NCI-H446 (cell line): ENCODE measurements at places on chromosomes 2 and 18.

DNA sequence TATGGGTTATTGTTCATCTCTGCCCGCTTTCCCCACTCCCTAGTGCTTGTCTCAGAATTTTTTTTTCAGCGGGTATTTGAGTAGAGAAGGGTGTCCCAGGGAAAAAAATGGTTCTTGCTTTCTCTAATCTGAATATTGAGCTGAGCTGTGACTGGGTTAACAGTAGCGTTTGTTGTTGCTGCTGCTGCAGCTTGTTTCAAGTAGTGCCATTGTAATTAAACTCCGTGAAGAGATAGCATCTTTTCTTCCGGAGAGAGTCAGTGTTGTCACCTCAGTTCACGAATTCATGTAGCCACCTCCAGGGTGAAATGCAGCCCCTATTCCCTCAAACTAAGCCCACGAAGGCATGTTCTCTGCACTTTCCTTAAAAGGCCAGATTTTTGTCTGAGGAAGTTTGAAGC, 1.5 kb upstream of the AAK1 start:
- DNase-seq, result no peak

- no peak for DNase-seq
Observed at GRCh38 chr2:207970826-207971180, 54.5 kb downstream of the PLEKHM3 start.

GRCh38 chr2:169761970-169762292, 28.3 kb downstream of the KLHL23 start:
- no peak for DNase-seq

DNA sequence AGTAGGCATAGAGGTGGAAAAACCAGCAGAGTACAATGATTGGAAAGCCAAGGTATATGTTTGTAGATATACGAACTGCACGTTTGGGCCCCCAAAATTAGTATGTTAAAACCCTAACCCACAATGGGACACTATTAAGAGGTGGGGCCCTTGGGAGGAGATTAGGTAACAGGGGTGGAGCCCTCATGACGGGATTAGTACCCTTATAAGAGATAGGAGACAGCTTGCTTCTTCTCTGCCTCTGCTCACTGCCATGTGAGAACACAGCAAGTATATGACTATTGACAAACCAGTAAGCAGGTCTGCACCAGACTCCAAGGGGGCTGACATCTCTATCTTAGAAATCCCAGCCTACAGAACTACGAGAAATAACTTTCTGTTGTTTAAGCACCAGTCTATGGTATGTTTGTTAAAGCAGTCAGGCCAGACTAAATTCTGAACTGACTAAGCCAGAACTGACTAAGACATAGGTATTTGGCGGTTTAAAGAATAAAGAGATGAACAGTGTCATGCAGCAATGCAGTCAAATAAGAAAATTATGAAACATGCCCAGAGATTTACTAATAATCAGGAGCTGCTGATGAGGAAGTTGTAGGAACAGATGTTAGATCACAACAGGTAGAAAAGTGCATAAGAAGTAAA, 182.9 kb downstream of the DYM start:
- no peak for DNase-seq

- no peak for DNase-seq
Observed at GRCh38 chr2:24272907-24273306, 87.4 kb downstream of the ITSN2 start.

- no peak for DNase-seq
Observed at GRCh38 chr2:230602562-230603230, 109.9 kb upstream of the CAB39 start.

DNA sequence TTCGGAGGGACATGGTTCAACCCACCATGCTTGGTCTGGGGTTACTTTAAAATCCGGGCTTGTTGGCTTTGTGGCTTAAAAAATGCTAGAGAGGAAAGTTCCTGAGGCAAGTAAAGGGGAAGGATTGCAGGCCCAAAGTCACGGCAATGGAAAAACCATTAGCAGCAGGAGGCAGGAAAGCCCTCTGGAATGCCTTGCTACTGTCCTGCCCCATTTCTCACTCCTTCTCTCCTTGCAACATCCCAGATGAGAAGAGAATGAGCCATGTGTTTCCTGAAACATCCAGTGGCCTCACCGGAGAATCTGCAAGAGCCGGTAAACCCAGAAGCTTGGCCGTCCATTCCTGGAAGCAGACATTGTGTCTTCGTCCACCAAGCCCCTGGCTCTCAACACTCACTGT, 97.4 kb upstream of the LCLAT1 start:
- DNase-seq, result no peak

- DNase-seq, result no peak
Observed at GRCh38 chr2:233289648-233290047, 18.0 kb upstream of the SAG start.

DNA sequence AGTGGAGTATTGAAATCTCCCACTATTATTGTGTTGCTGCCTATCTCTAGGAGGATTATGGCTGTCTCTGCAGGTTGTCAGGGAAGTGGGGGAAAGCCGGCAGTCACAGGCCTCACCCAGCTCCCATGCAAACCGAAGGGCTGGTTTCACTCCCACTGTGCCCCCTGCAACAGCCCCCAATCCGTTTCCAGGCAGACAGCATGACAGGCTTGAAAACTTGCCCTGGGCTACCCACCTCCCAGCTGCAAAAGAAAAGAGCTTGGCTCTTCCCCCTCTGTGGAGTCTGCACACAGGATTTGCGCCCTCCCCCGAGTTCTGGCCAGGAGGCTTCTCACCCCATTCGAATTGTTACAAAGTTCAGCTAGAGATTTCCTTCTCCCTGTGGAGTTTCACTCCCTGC, 87.4 kb upstream of the MSTN start:
- no peak for DNase-seq

DNA sequence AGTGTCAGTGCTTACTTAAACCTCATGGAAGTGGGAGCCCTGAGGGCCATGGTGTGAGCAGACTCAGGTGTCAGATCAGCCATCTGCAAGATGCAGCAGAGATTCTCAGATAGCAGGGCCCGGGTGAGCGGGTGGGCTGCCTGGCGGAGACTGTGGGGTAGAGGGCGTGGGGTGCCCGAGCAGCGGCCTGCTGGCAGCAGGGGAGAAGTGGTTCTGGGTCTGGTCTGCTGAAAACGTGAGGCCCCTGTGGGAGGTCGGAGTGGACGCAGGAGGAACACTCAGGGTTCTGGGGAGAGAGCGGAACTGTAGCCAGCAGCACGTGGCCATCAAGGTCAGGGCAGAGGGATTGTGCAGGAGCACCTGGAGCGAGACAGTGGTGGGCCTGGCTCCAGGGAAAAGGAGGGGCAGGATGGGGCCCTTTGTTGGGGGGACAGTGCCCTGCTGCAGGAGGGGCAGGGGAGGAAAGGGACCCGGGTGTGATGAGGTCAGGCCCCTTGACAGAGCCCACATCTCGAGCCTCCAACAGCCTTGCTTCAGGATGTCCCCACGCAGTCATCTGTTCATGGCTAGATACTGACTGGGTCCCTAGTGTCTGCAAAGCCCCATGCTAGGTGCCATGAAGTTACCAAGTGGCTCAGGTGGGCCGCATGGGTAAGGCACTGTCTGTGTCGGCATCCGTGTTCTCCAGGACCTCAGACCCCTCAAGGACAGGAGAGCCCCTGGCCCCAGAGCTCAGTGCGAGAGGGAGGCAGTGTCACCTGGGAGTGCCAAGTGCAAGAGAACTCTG, 2.7 kb upstream of the ESPNL start:
- no peak for DNase-seq

GRCh38 chr2:236605345-236605734, 35.7 kb downstream of the ACKR3 start:
- no peak for DNase-seq

DNA sequence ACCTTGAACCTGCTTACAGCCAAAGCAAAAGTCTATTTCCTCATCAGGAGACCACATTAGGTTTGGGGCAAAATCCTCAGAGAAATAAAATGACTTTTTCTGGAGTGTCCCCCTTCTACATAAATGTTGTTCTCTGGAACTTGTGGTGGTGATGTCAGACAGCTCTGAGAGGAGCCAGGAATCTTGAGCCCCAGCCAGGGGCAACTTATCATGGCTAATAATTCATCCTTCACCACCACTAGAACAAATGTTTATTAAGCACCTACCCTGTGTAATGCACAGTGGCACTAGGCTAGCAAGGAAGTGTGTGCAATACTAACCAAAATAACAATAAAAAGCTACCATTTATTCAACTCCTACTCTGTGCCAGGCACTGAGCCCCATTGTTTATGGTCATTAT, 9.0 kb upstream of the BMP10 start:
- DNase-seq, result no peak

DNA sequence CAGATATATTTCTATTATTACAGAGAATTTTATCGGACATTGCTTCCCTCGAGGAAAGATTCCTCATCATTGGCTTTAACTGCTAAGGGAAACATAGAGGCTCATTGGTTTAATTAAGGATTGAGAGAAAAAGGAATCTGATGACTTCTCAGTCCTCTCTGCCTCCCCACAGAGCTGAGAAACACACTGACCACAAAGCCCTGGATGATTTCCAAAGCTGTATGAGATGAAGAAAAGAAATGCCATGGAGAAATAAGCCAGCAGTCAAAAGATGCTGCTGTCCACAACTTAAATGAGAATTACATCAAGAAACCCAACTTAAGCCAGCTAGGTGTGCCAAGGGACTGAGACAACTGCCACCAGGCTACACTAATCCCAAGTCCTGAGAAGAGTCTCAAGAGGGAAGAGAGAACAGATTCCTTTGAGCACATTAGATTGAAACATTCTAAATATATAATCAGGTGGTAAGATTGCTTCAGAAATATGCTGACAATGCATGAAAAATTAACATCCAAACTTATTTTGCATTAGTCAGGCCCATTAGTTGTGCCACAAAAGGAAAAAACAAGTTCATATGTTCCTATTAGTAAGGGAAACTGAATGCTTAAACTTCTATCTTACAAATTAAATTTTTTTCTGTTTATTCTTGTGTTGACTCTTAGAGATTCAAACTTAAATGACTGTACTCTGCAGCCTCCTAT, 308.1 kb upstream of the CYRIA start:
- no peak for DNase-seq

- no peak for DNase-seq
Observed at GRCh38 chr2:196653843-196654242, 14.3 kb downstream of the CCDC150 start.

- no peak for DNase-seq
Observed at GRCh38 chr2:46441838-46442712, 37.3 kb upstream of the TMEM247 start.

DNA sequence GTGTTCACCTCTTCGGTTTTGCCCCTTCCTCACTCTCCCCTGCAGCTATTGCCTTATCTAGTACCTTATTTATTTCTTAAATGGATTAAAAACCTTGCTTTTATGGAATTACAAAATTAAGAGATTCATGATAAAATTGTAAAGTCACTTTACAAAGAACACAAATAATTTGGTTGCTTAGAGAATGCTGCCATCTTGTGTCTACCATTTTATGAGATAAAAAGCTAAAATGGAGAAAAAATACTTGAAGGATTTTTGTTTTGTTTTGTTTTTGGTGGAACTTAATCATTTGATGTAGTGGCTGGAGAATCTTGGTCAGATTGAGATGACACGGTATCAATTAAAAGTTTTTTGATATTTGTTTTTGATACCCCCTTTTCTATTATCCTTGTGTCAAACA, 69.6 kb downstream of the R3HDM1 start:
- DNase-seq, result no peak

DNA sequence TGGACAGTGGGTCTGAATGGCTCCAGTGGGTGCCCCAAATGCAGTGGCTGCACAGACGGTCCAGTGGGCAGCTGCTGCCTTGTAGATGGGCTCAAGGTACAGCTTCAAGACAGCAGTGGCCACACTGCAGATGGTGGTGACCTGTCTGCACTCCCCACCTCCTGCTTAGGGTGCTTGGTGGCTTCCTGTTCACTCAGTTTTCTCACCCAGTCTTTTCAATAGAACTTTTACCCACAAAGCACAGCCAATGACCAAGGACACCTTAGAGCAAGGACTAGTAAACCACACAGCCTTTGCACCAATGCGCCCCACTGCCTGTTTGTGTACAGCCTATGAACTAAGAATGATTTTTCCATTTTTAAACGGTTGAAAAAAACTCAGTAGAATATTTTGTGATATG, 34.9 kb downstream of the MEX3C start:
- DNase-seq, result no peak

GRCh38 chr18:31042084-31042405, 497 bp downstream of the DSC3 start:
- no peak for DNase-seq

DNA sequence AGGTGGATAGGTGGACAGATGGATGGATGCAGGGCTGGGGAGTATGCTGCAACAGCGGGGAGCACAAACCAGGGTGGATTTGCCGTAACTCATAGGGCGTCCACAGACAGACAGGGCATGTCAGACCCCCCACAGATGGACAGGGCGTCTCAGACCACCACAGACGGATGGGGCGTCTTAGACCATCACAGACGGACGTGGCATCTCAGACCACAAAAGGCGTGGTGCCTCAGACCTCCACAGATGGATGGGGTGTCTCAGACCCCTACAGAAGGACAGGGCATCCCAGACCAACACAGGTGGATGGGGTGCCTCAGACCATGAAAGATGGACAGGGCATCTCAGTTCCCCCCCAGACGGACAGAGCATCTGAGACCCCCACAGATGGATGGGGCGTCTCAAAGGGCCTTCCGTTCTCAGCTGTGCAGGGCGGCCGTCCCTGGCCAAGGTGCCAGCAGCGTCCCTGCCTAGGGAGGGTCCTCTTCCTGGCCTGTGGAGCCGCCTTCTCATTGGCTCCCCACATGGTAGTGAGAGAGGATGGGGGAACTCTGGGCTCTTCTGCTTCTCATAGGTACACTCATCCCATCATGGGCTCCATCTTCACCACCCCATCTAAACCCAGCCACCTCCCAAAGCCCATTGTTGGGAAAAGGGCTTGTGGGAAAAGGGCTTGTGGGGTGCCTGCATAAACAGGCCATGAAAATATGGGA, 2.1 kb downstream of the ANKMY1 start:
- no peak for DNase-seq

GRCh38 chr18:7233134-7233810, 2.4 kb downstream of the LRRC30 start:
- DNase-seq, result no peak

GRCh38 chr18:58135183-58135641, 91.2 kb downstream of the NEDD4L start:
- no peak for DNase-seq

- no peak for DNase-seq
Observed at GRCh38 chr2:133674433-133675331, 106.4 kb upstream of the NCKAP5 start.

GRCh38 chr18:51185075-51185474, 12.4 kb downstream of the MEX3C start:
- DNase-seq, result no peak

- DNase-seq, result no peak
Observed at GRCh38 chr2:199818026-199818425, 33.0 kb downstream of the FTCDNL1 start.

DNA sequence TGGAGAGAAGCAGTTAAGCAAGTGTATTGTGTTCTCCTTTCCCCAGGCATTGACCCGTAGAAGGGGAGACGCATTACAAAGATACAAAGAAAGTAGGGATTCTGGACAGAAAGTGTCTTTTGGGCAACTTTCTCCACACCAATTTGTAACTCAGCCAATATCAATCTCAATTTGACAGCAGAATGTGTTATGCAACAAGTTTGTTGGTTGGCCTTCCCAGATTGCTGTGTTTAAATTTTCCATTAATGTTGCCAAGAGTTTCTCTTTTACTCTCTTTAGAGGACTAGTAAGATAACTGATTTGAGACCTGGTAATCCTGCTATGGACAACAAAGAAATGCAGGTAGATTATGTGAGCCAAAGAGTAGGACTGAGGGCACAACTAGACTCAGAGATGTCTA, 279.6 kb downstream of the ZNF804A start:
- no peak for DNase-seq

- DNase-seq, result no peak
Observed at GRCh38 chr2:202510911-202511310, 123.9 kb upstream of the FAM117B start.

- DNase-seq, result no peak
Observed at GRCh38 chr2:26675651-26676255, 16.8 kb upstream of the KCNK3 start.
